Right lobe of liver (tissue), 6 donors: ENCODE measurements at places on chromosomes 4 and X.
A peak's percentile ranks its signal among the peaks of the same experiment; 100 is the strongest.

DNA sequence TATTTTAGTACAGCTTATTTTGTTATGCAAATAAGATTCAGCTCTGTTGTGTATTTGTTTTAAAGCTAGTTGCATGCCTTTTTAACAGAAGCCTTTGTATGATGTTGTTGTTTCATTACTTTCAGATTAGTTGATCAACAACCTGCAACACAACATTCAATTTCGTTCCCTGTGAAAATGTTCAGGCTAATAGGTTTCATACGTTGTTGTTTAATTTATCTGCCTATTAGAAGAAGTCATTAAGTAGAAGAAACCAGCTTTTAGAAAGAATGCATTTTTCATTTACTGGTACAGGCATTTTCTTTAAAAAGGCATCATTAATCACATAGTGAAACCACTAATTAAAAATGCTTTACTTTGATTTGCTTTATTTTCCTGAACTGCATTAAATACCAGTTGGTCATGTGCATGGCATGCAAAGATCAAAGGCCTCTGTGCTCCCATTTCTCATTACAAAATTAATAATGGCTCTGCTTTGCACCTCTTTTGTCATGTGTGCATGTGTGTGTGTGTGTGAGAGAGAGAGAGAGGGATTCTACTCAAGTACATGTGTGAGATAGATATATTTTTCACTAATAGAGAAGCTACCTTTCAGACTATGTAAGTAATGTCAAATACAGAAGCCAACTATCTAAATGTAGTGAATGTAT lies 29.2 kb upstream of the CTSO start:
- no peak for DNase-seq

- DNase-seq, result no peak
Measured at GRCh38 chr4:119697887-119698393, 69.3 kb upstream of the PDE5A start.

GRCh38 chrX:120406638-120407037 lies 44.7 kb downstream of the ATP1B4 start:
- no peak for DNase-seq

DNA sequence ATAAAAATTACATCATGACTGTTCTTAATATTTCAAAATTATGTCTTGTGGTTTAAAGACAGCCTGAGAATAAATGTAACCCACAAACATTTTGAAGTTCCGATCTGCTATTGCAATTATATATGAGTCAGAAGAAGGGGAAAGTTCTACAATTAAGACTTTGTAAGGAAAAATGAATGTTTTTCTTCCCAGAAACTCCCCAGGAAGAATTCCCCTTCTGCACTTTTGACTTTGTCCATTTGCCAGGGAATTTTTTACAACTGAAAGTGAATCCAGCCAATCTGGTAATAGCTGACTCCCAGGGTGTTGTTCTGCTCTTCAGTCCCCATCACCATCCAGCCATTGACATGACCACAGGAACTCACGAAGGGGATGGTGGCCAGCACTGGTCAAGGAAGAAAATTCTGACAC lies 61.6 kb upstream of the NOCT start:
- DNase-seq, result no peak

- DNase-seq, result peak; percentile 82
Measured at GRCh38 chr4:69823481-69824186, 36.3 kb downstream of the SULT1E1 start.
